ENCODE measurements at places on chromosomes 2 and 18. TPM values are rescaled to one million over a fixed set of nuclear protein-coding genes. Genes with fewer than 3 reads are reported as not detected.

DNA sequence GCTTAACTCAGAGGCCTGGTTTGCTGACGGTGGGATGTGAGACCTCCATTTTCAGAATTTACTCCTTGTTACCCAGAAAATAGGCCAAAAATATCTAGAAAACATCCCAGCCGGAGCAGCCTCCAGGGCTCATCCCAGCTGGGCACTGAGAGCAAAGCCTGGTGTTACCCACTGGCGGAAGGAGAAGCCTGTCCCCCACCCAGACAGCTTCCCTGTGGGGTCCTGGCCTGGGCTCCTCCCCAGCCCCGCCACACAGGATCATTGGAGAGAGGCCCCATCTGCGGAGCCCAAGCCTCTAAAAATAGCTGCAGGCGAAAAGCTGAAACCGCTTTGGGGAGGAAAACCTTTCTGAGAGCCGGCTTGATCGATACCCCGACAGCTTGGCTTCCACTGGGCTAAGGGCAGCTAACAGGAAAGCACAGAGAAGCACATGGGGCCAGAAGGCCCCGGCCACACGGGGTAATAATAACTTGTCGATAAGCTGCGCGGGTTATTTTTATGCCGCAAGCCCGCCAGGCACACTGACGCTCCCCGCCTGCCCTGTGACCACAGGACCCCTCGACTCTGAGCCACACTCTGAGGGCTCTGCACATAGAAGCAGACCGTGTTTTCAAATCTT, 26.9 kb upstream of the FAHD2A start:
- no peak for DNase-seq

GRCh38 chr18:45688833-45689232, 35.1 kb upstream of the SLC14A1 start:
- no peak for DNase-seq

DNA sequence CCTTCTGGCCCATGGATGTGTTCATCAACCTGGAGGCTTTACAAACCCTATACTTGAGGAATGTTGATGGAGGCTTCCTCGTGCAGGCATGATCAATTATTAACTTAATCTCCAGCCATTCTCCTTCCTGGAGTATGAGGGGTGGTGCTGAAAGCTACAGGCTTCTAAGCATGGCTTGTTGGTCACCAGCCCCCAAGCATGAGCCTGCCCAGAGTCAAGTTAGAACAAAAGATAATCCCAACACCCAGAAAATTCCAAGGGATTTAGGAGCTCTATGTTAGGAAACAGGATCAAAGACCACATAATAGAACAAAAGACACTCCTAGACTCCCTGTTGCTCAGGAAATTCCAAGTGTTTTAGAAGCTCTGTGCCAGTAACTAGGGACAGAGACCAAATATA, 63.1 kb downstream of the FAM171B start:
- no peak for DNase-seq

DNA sequence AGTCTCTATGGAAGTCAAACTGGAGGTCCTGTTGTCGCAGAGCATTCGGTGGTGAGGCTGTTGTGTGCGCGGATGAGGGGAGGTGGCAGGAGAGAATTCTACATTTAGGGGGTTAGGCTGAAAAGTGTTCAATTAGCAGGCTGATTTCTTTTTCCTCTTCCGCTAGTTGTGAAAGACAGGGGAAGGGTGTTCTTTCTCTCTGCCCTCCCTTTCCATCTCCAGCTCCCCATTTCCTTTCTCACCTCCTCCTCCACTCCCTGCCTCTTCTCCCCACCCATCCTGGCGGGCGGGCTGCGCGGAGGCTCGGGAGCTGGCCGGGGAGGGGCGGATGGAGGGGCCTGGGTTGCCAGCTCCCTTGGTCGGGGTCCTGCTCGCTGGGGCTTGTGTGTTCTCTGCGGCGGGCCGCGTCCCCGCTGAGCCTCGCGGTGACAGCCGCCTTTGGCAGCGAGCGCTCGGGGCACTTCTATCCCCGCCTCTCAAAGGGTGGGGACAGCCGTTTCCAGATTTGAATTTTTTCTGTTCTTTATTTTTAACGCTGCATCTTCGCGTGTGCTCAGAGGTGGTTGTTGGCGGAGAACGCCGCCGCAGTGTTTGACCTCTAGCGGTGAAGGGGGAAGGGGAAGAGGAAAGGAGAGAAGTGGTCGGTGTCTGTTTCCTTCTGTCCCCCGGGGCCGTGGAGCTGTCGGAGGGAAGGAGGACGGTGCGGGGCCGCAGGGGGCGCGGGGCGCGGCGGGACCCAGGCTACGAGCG, 3.6 kb downstream of the SOX11 start:
- no peak for DNase-seq

- DNase-seq = no peak
These were observed 20.8 kb downstream of the RALBP1 start for GRCh38 chr18:9495916-9496705.

DNA sequence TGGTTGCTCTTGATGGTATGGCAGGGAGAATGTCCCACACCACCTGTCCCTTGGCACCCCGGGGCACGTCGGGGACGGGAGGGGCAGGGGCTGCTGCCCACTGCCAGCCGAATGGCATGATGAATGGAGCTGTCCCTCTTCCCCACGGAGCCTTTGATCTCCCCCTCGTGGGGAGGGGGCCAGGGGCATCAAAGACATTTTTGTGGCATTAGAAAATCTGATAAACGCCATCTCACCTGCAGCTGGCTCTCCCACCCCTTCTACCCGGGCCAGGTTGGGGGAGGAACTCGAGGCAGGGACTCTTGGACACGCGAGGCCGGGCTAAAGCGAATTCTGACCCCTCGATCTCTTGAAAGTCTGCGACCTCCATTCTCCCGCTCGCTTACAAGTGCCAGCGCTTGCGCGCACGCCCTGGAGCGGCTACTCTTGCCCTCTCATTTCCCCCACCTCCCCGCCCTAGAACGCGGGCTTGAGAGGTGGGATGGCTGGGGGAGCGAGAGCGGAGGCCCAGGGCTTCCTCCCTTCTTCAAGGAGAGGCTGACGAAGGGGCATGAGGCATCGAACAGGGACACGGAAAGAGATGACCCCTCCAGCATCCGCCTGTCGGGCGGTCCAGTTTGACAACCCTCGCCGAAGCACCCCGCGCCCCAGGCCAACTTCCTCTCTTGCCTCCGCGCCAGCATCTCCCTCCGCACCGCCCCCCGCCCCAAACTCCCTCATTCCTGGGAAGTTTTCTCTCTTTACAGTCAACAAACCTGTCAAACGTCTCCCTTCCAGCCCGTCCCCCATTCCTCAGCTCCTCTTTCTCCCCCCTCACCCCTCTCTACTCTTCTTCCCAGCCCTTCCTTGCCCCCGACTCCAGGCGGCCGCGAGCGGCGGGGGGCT, 692 bp upstream of the WNT6 start:
- no peak for DNase-seq

DNA sequence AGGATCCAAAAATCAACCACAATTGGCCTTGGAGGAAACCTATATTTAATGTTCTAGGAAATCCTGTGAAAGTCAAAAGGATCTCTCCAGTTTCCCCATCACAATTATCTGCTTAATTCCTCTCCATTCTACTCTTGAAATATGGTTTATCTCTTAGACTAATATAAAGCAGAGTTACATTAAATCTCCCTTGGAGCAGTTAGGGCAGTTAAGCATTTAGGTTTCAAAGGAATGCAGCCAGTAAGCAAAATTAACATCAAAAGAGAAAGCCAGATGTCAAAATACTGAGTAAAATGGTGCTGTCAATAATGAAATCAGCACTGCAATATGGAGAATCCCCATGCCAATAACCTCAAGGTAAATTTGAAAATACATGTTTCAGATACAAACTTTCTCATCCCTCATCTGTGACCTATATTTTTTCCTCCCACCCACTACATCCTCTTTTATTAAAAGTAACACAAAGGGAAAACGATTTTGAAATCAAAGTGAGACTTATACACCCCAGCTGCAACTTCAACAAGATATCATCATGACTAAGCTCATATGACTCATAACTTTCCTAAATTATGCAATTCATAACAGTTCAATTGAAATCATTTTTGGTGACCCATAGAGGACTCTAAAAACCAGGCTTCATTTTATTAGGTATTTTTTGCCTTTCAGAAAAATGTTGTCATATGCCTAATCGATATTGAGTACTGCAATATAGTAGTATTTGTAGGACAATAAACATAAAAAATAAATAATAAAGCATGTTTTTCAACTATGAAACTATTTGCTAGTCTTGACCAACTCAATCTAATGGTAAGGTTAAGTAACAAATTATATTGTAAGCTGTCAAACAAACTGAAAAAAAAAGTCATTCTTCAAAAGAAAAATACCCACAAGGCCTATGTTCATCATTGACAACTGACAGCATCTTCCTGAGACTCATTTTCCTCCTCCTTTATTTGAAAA, 3.1 kb downstream of the ADAM17 start:
- peak; percentile 91 for DNase-seq

- DNase-seq = peak; percentile 19
These were observed 4.6 kb upstream of the PDK1 start for GRCh38 chr2:172551271-172551670.

DNA sequence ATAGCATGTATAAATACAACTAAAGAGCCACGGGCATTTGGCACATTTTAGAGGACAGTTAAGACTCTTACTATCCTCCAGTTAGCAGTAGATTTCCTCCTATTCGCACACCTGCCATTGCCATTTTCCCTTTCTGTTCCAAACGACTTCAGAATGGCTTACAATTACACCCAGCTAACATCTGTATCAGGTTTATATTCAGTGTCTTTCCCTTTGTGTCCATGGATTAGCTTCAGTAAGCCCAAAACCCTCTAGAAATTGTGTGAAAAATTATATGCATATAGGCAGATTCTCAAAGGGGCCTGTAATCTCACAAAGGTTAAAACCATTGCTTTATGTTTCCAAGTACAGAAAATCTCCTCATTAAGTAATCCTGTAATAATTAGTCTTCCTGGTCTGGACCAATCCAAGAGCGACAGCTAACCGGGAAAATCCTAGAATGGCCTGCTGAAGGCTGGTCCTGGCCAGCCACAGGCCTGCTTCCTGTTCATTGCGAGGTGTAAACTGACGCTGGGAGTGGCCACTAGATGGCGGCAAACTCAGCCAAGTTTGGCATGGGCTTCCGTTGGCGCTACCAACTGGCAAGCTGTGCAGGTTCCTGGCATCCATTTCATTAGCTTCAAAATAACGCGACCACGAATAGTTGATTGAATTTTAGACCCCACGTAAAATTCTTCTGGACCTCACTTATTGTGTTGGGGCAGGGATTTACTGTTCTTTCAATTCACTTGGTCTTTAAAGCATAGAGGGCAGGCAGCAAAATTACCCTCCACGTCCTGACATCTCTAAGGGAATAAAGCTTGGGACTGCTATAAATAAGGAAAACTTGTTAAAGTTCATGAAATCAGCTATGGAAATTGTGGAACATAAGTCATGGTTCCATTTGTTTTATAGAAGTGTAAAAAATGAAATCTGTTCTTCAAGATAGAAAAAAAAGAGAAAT, 17.1 kb downstream of the ARHGAP25 start:
- DNase-seq = peak; percentile 86

GRCh38 chr18:54453996-54454395, 96.3 kb downstream of the C18orf54 start:
- DNase-seq = no peak

DNA sequence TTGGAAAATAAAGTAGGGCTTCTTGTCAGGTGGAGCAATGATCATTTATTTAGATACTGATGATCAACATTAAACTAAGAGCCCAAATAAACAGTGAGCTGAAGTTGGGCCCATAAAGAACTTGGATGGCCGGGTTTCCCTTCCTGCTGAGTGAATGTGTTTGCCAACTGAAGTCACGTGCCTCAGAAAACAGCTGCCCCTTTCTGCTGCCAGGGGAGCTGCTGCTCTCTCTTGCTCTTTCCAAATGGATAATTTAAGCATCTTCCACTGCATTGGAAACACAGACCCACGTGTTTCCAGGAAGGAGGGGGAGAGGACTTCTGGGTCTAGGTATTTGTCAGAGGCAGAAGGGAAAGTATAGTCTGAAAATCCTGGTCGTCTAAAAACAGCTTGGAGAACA, 22.9 kb upstream of the NCKAP5 start:
- DNase-seq = peak; percentile 71

GRCh38 chr2:145652571-145653545, 1132.9 kb upstream of the ZEB2 start:
- DNase-seq = peak; percentile 80

GRCh38 chr2:144325086-144325485, 194.8 kb downstream of the ZEB2 start:
- no peak for DNase-seq

DNA sequence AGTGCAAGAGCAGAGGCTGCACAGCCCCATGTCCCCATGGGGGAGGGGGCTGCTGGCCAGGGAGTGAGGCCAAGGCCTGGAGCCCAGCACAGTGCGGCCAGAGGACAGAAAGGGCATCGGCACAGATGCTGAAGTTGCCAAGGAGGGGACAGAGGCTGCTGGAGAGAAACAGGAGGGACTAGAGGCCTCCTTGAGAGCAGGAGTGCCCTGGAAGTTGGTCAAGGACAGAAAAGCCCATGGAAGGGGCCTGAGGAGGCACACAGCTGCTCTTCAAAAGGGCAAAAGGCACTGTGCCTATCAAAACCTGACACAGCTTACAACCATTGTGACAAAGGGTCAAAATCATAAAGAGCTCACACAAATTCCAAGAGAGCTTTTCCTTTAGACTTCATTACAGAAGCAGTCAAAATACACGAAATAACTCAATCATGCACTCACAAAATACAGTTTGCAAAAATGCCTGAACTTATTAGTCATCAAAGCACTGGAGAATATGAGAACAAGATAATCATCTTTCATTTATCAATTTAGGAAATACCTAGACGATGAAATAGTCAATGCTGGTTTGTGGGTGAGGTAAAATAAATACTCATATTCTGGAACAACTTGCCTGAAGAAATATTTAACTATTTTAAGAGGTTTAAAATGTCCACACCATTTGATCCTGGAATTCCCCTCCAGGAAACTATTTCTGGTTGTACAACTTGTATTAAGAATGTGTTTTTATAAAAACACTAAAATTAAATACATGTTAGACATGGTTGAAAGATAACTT, 79.6 kb downstream of the USP40 start:
- DNase-seq = peak; percentile 94

- DNase-seq = no peak
These were observed 84.3 kb downstream of the GBX2 start for GRCh38 chr2:236083934-236084333.

The HOXD13 gene
- total RNA-seq = not detected

The DCDC2C gene
- total RNA-seq = not detected

The LINC00305 gene
- not detected for total RNA-seq

The ERBB4 gene
- total RNA-seq = 0.16 TPM

The ALPP gene
- not detected for total RNA-seq

The TYMS gene
- 1.1 TPM for total RNA-seq

The ANKRD30B gene
- total RNA-seq = 2.7 TPM

The LGALSL gene
- 11.0 TPM for total RNA-seq

The HES6 gene
- total RNA-seq = 1.6 TPM
